ENCODE measurements at places on chromosomes 2 and 18.

GRCh38 chr2:54330926-54331835 is 75.2 kb upstream of the TSPYL6 start:
- DNase-seq = peak; percentile 40

- DNase-seq = no peak
Measured at GRCh38 chr2:106322281-106322680, 128.2 kb upstream of the UXS1 start.

DNA sequence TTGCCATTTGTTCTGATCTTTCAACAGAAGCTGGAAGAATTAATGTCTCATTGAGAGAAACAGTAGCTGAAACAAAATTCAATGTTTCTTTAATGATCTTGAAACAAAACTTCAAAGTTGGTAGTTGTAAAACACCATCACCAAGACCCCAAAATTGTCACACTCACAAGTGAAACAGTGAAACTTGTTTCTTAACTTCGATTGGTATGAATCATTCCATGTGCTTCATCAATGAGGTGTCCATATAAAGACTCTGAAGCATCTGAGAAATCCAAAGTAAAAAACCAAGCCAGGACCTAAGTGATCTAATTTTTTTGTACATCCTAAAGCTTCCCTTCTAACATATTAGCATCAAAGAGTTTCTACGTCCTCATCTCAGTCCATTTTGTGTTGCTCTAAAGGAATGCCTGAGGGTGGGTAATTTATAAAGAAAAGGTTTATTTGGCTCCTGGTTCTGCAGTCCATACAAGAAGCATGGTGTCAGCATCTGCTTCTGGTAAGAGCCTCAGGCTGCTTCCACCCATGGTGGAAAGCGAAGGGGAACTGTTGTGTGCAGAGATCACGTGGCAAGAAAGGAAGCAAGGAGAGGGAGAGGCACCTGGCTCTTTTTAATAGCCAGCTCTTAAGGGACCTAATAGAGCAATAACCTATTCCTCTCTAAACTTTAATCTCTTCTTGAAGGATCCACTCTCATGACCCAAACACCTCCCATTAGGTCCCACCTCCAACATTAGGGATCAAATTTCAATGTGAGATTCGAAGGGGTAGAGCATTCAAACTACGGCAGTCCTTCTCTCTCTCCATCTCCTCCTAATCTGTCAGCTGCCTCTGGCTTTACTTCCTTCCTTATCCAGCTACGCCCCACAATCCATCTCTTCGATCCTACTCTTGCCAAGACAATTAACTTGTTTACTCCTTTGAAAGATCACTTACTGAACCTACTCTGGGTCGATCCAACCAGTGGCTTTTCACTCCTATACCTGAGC is 20.7 kb upstream of the TLK1 start:
- no peak for DNase-seq

DNA sequence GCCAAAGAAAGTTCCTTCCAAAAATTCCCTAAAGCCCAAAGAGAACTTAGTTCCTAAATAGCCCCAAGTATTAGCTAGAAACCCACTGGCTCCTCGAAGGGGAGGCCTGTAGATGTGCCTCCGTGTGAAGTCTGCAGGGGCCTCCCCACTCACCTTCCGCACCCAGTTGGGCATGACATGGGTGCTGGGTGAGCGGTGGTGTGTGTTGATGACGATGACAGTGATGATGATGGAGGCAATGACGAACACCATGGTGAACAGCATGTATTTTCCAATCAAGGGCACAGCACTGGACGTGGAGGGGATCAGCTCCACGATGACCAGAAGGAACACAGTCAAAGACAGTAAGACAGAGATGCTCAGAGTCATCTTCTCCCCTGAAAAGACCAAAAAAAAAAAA is 14.5 kb downstream of the CHRNA1 start:
- no peak for DNase-seq

DNA sequence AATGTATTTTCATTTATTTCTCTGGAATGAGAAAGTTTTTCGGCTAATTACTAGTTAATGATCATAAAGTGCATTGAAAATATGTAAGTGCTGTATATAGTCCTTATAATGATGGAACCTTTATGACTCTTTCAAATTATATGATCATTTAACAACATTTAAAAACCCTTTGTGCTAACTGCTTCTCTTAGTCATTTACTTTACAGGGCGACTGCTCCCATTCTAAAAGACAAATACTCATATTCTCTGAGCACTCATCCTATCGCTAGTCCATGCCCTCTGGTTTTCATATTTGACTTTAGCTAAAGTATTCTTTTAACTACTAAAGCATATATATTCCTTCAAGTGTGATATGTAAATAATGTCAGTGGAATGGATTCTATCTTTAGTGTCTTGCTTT is 168.2 kb downstream of the CDH7 start:
- DNase-seq = no peak
